ENCODE measurements at places on chromosomes 1 and 21.

- DNase-seq, result no peak
These were observed 13.8 kb downstream of the UBE4B start for GRCh38 chr1:10046356-10047085.

GRCh38 chr21:36966821-36967768 lies 626 bp upstream of the HLCS start:
- DNase-seq, result peak; percentile 9

- DNase-seq, result peak; percentile 79
These were observed 12.1 kb downstream of the ATP5PF start for GRCh38 chr21:25722631-25723030.

- no peak for DNase-seq
These were observed 72.4 kb downstream of the SEC16B start for GRCh38 chr1:177897281-177897997.

GRCh38 chr1:66211521-66211920 lies 322.4 kb upstream of the SGIP1 start:
- DNase-seq, result no peak

GRCh38 chr1:94180650-94181049 lies 56.7 kb downstream of the ARHGAP29 start:
- DNase-seq, result no peak

Measured in suppressor macrophage (primary cell).